A549 (cell line): ENCODE measurements at places on chromosomes 11 and 22.

GRCh38 chr11:16271258-16271657 lies 85.1 kb downstream of the SOX6 start:
- no peak for DNase-seq

- DNase-seq: no peak
These were observed 125.0 kb downstream of the ABTB2 start for GRCh38 chr11:34232807-34233206.

DNA sequence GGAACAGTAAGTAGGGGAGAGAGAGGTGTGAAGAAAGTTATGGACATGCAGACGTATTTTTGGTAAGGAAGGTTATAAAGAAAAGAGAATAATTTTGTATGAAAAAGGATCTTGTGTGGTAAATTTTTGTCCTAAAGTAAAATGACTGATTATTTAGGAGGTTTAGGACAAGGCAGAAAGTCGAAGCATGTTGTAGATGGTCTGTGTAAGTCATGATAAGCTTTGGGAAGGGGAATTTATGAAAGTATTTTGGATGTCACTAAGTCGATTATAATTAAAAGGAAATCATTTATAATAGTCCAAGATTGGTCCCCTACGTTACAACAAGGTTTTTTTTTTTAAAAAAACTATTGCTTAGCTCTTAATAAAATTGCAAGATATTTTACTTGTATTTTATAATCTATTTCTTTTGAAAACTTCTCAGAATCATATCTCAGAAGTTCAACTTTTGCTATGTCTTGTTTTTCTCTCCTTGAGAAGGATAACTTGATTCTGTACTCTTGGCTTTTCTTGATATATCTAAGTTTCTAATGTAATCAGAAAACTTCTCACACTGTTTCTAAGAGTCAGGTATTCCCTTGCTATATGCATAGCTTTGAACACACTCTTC lies 10.9 kb upstream of the CABP2 start:
- peak; percentile 52 for DNase-seq

DNA sequence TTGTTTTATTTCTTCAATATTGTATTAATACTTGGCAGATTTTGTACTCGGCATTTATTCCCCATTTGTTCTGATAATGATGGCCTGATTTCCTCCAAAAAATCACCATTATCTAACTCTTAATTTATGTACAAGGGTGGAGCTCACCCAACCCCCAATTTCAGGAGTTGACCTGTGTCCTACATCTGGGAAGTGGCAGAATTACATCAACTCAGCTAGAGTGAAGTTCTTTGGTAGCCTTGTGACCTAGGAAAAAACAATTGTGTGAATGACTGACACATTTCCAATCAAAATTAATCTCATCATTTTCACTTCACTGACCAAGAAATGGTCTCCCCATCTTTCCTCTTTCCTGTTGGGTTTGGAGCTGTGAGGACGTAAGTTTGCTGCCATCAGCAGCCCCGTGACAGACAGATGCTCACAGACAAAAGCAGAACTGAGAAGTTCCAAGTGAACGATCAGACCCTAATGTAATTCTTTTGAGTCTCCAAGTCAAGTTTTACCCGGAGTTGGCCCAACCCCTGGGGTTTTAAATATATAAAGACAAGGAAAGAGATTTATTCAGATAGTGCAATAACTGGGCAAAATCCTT lies 16.6 kb upstream of the MS4A6E start:
- DNase-seq: no peak

DNA sequence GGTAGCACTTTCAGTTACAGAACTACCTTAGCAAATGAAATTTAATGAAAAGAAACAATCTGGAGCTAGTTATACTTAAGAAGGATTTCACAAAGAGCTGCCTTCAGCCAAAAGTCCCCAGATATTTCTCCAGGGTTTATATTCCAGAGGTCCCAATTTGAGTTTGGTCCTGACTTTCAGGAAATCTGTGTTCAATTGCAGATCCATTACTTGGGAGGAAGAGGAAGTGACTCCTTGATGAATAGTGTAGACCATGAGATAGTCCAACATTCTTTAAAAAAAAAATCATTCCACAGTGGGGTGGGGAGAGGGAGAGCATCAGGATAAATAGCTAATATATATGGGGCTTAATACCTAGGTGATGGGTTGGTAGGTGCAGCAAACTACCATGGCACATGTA lies 117.6 kb upstream of the ARHGAP20 start:
- no peak for DNase-seq

- DNase-seq: no peak
These were observed 147.5 kb upstream of the B3GAT1 start for GRCh38 chr11:134559602-134559962.

- no peak for DNase-seq
These were observed 1231.6 kb downstream of the TBC1D22A start for GRCh38 chr22:47994045-47994444.

DNA sequence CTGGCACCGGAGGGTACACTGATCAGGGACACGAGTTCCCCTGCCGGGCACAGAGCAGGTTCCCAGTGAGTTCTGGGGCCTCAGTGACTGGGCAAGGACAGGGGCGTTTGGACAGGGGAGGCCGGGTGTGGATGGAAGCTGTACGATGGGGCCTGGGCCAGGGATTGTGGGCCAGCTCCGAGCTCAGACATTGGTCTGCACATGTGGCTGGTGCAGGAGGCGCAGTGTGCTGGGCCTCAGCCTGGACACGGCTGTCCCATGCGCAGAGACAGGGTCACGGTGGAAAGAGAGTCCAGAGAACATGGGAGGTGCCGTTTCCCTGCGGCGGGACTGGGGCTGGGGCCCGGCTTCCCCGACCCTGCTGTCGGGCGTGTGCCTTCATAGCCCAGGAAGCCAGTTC lies 60.7 kb downstream of the CDKN1C start:
- no peak for DNase-seq

DNA sequence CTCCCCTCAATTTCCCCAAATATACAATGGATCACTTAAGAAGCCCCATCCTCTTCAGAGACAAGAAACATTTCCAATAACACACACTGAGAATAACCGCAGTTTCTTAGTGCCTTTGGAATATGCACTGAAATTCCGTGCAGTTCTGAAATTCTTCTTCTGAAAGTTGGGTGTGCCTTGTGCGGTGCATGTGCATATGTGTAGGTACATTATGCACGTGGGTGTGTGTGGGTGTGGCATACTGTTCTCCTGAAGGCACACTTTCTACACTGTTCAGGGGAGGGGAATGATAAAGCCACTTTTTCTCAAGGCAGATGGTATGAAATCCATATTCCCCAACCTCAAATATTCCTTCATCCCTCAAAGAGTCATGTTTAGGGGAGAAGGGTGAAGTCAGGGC lies 1.7 kb downstream of the EXPH5 start:
- DNase-seq: no peak

DNA sequence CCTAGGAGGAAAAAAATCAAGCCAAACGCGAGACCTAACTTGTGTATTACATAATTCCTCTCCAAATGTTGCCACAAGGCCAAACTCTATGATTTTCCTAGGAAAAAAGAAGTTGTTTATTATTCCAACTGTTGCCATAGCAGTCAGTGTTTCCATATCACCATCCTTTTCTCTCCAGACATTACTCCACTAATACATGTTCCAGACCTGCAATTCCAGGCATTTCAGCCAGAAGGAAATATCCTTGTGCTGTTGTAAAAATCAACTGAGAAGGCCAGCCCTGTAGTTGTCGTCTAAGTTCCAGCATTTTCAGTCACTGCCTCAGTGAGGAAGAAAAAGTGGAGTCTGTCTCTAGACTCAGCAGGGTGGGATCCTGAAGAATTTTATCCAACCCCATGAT lies 33.1 kb upstream of the PAMR1 start:
- no peak for DNase-seq

DNA sequence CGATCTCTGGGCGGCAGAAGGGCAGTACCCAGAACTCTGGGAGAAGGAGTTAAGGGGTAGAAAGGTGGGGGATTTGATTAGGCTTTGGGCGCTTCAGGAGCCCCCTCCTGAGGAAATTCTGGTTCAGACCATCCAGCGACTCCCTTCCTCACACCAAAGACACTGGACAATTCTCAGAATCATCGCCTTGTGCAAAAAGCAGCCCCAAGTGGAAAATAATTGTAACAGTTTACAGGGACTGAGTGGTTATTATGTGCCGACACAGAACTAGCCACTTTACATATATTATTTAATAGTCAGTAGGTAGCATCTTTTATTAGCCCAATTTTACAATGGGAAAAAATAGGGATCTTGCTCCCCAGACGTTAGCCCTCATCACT lies 662 bp upstream of the TRIM3 start:
- no peak for DNase-seq

- no peak for DNase-seq
These were observed 7.6 kb downstream of the XBP1 start for GRCh38 chr22:28792491-28793383.
